DMS79 (cell line): ENCODE measurements at places on chromosomes 3 and 15.
A peak's percentile ranks its signal among the peaks of the same experiment; 100 is the strongest.

DNA sequence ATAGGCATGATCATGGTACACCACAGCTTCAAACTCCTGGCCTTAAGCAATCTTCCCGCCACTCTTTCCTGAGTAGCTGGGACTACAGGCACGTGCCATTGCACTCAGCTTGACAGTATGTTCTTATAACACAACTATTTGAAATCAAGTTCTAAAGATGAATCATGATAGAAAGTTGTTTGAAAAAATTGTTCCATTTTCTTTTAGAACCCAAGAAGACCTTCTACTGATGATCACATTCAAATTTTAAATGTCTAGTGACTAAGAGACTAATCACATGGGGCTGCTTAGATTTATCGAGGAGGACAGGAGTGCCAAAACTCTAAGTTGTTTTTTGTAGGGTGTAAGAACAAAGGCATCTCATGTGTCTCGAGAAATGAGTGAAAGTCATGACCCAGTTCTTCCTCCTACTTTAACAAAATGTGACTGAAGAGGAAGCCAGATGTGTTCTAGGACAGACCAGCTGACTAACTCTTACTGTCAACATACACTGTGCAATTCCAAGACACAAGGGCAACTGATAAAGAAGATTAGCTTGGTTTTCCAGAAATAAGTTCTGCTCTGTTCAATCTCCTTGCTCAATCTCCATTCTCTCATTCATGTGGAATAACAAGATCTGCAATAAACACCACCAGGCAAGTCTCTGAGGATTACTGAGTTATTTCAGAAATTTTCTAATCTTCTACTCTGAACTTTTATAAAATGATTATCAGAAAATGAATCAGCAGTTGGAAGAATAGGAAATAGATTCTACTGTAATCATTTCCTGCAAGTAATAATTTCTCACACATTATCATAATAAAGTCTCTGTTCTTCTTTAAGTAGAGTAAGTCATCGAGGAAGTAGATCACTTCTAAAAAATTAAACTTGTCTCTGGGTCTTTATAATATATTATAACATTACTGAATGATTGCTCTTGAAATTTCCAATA lies 122.6 kb upstream of the CCNL1 start:
- no peak for DNase-seq

GRCh38 chr3:69914395-69914794 lies 85.1 kb upstream of the SAMMSON start:
- no peak for DNase-seq

DNA sequence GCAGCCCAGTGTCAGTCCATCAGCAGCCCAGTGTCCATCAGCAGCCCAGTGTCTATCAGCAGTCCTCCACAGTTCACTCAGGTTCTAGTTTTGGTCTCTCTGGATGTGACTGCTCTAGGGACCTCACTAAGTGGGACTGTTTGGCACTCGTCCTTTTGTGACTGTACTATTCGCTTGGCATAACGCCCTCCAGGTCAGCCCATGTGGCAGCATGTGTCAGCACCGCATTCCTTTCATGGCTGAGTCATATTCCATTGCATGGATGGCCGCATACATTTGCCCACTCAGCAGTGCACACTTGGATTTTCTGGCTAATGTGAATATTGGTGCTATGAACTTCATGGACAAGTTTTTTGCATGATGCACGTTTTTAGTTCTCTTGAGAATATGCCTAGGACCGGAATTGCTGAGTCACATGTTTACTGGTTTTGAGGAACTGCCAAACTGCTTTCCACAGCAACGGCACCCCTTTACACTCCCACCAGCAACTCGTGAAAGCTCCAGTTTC lies 16.4 kb downstream of the CHST13 start:
- no peak for DNase-seq

- no peak for DNase-seq
Observed at GRCh38 chr3:24498391-24498790, 3.7 kb upstream of the THRB start.

DNA sequence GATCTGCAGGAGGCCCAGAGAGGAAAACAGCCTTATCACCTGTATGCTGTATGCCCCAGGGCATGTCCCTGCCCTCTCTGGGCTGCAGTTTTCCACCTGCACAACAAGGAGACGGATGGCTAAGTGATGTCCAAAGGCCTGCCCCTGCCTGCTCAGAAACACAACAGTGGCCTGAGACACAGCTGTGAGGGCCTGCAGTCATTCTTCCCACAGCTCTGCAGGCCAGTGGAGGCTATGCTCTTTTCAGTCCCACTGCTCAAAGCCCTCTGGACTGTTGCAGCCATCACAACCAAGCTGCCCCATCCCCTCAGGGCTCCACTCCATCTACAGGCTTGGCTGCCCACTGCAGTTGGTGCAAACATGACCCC lies 5.2 kb upstream of the TBC1D2B start:
- DNase-seq = no peak

- no peak for DNase-seq
Observed at GRCh38 chr15:57405133-57405532, 28.8 kb downstream of the CGNL1 start.

DNA sequence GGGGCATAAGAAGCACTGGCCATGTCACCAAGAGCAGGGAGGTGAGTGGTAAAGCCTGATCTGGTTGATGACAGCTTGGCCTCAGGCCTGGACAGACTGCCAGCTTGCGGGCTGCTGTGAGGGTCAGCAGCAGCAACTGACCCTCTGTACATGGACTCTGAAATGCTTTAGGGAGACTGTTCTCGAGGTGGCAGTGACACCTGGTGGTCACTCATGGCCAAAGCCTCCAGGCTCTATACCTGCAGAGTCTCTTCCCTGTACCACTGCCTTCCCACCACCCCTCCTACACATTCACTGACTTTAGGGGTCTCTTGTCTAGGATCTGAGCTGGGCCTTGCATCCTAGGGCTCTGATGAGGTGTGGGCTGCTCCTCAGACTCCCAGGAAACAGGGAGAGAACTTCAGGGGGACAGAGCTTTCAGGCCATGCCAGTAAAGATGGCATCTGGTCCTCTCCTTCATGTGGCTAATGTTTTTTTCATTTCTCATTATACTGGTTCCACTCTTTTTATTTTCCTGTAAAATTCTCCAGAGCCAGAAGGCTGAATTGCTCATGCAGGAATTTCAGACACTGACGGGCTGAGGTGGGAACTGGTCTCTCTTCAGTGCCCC lies 17.2 kb upstream of the TIMP4 start:
- no peak for DNase-seq

GRCh38 chr15:79315623-79316328 lies 4.9 kb downstream of the TMED3 start:
- DNase-seq = peak; percentile 79

DNA sequence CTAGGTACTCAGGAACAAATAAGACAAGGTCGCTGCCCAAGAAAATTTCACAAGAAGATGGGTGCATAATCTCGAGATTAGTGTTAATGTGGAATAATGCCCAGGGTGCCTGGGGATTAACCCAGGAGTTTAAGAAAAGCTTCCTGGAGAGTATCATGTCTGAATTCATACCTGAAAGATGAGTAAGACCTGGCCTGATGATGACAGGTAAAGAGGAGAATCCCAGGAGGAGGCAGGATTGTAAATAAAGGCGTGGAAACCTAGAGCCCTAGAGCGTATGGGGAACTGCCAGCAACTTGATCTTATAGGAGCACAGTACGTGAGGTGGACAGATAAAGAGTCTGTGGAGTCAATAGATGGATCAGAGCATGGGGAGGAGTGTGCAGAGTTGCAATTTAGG lies 43.0 kb downstream of the ARRDC4 start:
- DNase-seq = no peak

DNA sequence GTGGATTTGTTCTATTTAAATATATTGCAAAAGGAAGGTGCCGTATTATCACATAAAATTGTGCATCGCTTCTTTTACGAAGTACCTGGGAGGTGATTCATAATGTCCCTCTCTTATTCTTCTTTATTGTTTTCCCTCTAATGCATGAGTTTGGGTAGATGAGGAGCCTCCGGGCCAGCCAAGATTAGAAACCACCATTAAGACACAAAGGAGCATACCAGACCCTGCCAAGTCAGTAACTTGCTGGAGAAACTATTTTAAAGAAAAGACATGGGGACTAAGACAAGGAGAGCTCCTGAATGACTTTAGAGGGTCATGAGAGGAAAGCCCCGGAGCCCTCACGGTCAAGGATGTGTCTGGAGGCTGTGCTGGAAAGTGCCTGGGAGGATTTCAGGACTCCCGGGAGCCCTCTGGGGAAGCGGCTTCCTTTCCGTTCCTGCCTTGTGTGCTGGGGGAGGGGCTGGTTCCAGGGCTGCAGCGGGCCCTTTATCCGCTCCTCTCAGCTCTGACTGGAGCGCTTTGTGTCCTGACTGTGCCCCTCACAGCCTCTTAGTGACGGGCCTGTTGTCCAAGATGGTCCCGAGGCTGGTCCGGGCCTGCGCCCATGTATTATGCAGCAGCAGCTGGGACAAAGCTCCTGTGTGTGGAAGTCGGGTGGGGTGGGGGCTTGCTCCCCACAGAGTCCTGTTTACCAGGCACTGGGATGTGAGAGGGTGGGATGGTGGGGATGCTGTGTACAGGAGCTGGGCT lies 35.7 kb downstream of the CORO2B start:
- DNase-seq = no peak

GRCh38 chr3:112127522-112128494 lies 5.2 kb downstream of the GCSAM start:
- DNase-seq = no peak

GRCh38 chr15:29681946-29682345 lies 140.3 kb downstream of the TJP1 start:
- no peak for DNase-seq

GRCh38 chr15:29476503-29477080 lies 207.0 kb upstream of the NSMCE3 start:
- peak; percentile 35 for DNase-seq
